CD4-positive, alpha-beta memory T cell (primary cell): ENCODE measurements at places on chromosomes 11 and 22. TPM values are rescaled to one million over a fixed set of nuclear protein-coding genes. Genes with fewer than 3 reads are reported as not detected.
A peak's percentile ranks its signal among the peaks of the same experiment; 100 is the strongest.

DNA sequence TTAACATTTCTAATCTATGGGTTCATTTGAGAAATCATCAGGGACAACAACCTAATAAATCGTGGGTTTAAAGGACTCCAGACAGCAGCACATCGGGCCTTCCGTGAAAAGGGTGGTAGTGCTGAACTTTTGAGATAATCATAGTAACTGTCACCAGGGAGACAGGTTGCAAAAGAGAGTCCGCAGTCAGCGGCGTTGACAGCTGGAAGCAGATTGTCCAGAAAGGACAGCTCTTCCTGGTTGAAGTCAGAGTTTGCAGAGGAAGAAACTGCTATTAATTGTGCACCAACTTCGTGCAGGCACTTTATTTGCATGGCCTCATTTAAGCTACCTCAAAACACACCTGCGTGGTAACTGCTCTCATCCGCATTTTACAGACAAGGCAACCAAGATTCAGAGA, 20.5 kb upstream of the ISX start:
- DNase-seq: no peak
- H3K4me3 ChIP-seq: no peak overlapping the region
- H3K36me3 ChIP-seq: no peaks in the 10 kb centered on the region
- no peaks in the 10 kb centered on the region for H3K4me1 ChIP-seq

- H3K27me3 ChIP-seq: no peaks in the 10 kb centered on the region
- no peaks in the 10 kb centered on the region for H3K4me1 ChIP-seq
- DNase-seq: no peak
- H3K4me3 ChIP-seq: no peak overlapping the region
- H3K27ac ChIP-seq: no peak overlapping the region
Measured at GRCh38 chr11:111176603-111177002, 68.9 kb upstream of the POU2AF2 start.

GRCh38 chr11:14642873-14643696, 519 bp upstream of the PDE3B start:
- H3K36me3 ChIP-seq: no peaks in the 10 kb centered on the region
- no peaks in the 10 kb centered on the region for H3K27me3 ChIP-seq
- peak overlapping the region; percentile 68 for H3K27ac ChIP-seq
- H3K4me1 ChIP-seq: peaks cover 62% of the 10 kb centered on the region
- DNase-seq: no peak
- H3K4me3 ChIP-seq: peak overlapping the region; percentile 89

DNA sequence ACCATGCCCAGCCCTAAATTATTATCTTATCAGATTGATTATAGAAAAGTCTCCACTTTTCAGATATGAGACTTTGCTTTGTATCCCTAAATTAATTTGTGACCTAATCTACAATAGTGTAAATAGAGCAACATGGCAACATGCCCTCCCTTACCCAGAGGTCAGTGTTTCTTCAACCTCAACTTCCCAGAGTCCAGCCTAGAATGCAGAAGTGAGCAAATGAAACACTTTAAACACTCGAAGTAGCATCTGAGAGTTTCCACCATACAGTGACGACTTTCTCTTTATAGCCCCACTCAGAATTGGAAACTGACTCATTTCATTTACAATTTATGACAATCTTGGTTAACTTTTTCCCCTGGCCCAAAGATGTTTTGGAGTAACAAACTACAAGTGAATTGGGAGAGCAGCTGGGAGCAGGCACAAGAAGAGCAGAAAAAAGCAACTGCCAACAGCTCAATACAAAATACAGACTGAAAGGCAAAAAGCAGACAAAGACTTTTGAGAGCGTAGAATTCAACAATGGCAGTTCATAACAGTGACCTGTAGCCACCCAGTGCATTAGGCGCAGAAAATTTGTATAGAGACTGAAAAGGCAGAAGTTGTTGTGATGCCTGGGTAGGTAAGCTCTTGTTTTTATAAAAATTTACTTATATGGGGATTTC, 10.1 kb upstream of the BLID start:
- no peaks in the 10 kb centered on the region for H3K27me3 ChIP-seq
- H3K4me3 ChIP-seq: no peak overlapping the region
- no peak overlapping the region for H3K27ac ChIP-seq
- H3K4me1 ChIP-seq: no peaks in the 10 kb centered on the region
- no peaks in the 10 kb centered on the region for H3K36me3 ChIP-seq

GRCh38 chr11:13883042-13883441, 79.5 kb upstream of the SPON1 start:
- no peak overlapping the region for H3K27ac ChIP-seq
- H3K4me3 ChIP-seq: no peak overlapping the region
- H3K36me3 ChIP-seq: no peaks in the 10 kb centered on the region
- no peaks in the 10 kb centered on the region for H3K27me3 ChIP-seq

- no peak overlapping the region for H3K27ac ChIP-seq
- no peak overlapping the region for H3K4me3 ChIP-seq
- H3K36me3 ChIP-seq: no peaks in the 10 kb centered on the region
- H3K27me3 ChIP-seq: no peaks in the 10 kb centered on the region
- peaks cover 20% of the 10 kb centered on the region for H3K4me1 ChIP-seq
- no peak for DNase-seq
Measured at GRCh38 chr11:95296621-95297025, 65.6 kb upstream of the SESN3 start.

DNA sequence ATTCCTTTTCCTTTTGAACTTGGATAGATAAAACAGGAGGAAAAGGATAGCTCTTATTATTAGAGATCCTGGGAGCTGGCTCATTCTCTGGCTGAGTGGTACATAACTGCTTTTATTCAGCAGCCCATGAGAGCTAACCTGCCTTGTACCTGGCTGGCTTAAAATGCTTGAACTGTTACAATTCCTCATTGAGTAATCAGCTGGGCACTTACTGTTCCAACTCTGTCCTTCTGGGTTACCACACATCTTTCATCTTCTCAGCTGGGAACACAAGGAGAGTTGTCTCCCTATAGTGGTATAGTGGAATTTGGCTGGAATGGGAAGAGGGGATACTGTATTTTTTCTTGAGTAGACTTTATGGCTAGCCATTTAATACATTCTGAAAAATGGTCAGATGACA, 39.8 kb upstream of the SPTBN2 start:
- no peak overlapping the region for H3K27ac ChIP-seq
- H3K4me3 ChIP-seq: no peak overlapping the region
- H3K4me1 ChIP-seq: no peaks in the 10 kb centered on the region
- no peaks in the 10 kb centered on the region for H3K36me3 ChIP-seq

DNA sequence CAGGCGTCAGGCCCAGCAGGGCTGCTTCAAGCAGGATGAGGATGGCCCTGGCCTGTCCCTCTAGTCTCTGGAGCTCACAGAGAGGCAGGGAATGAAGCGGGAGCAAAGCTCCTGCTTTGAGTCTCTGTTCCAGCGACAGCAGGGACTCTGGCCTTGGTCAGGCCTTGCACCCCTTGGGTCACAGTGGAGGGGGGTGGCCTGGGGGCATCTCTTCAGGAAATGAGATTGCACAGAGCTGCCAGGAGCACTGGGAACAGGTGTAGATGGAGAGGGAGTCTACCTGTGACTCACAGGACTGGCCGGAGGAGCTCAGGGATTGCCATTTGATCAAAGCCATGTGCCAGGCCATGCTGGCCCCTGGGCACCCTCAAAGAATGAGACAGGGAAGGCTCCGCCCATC, 1.6 kb downstream of the ANO1 start:
- H3K36me3 ChIP-seq: no peaks in the 10 kb centered on the region
- DNase-seq: no peak
- no peaks in the 10 kb centered on the region for H3K27me3 ChIP-seq

- H3K36me3 ChIP-seq: peaks cover 48% of the 10 kb centered on the region
- DNase-seq: no peak
- no peak overlapping the region for H3K4me3 ChIP-seq
- H3K27ac ChIP-seq: no peak overlapping the region
Measured at GRCh38 chr11:68047437-68048290, 8.8 kb downstream of the TCIRG1 start.

- H3K4me3 ChIP-seq: no peak overlapping the region
- no peak for DNase-seq
- H3K27ac ChIP-seq: no peak overlapping the region
- H3K4me1 ChIP-seq: no peaks in the 10 kb centered on the region
Measured at GRCh38 chr11:68652683-68653156, 31.6 kb upstream of the GAL start.

DNA sequence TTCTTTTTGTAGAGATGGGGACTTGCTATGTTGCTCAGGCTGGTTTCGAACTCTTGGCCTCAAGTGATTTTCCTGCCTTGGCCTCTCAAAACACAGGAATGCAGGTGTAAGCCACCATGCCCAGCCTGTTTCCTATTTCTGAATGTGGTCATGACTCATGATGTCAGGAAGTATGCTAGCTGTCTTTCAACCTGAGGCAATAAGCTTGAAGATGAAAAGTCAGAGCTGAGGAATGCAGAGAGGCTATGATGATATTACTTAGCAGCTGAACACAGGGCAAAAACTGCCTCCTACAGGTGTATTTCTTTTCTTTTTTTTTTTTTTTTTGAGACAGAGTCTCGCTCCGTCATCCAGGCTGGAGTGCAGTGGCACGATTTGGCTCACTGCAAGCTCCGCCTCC, 9.0 kb upstream of the NUCB2 start:
- DNase-seq: no peak
- no peaks in the 10 kb centered on the region for H3K27me3 ChIP-seq
- H3K36me3 ChIP-seq: no peaks in the 10 kb centered on the region
- H3K4me1 ChIP-seq: no peaks in the 10 kb centered on the region
- no peak overlapping the region for H3K27ac ChIP-seq
- no peak overlapping the region for H3K4me3 ChIP-seq

GRCh38 chr22:30041881-30042280, 38.4 kb upstream of the HORMAD2 start:
- DNase-seq: no peak
- no peaks in the 10 kb centered on the region for H3K36me3 ChIP-seq
- H3K4me1 ChIP-seq: peaks cover 3% of the 10 kb centered on the region
- no peak overlapping the region for H3K27ac ChIP-seq
- H3K27me3 ChIP-seq: no peaks in the 10 kb centered on the region

GRCh38 chr11:11444804-11445131, 91.7 kb upstream of the CSNK2A3 start:
- no peaks in the 10 kb centered on the region for H3K4me1 ChIP-seq
- H3K36me3 ChIP-seq: no peaks in the 10 kb centered on the region
- no peak overlapping the region for H3K27ac ChIP-seq
- no peaks in the 10 kb centered on the region for H3K27me3 ChIP-seq
- H3K4me3 ChIP-seq: no peak overlapping the region

GRCh38 chr22:42365111-42365865, 66.9 kb downstream of the NFAM1 start:
- H3K4me3 ChIP-seq: no peak overlapping the region
- H3K36me3 ChIP-seq: no peaks in the 10 kb centered on the region

- no peaks in the 10 kb centered on the region for H3K36me3 ChIP-seq
- H3K4me1 ChIP-seq: peaks cover 36% of the 10 kb centered on the region
- no peaks in the 10 kb centered on the region for H3K27me3 ChIP-seq
- DNase-seq: no peak
- H3K4me3 ChIP-seq: no peak overlapping the region
- no peak overlapping the region for H3K27ac ChIP-seq
Measured at GRCh38 chr11:17159441-17159840, 48.3 kb downstream of the PIK3C2A start.

GRCh38 chr11:78039919-78040671, 17.0 kb upstream of the KCTD14 start:
- DNase-seq: no peak
- H3K4me3 ChIP-seq: no peak overlapping the region
- peaks cover 10% of the 10 kb centered on the region for H3K4me1 ChIP-seq
- no peaks in the 10 kb centered on the region for H3K27me3 ChIP-seq
- no peaks in the 10 kb centered on the region for H3K36me3 ChIP-seq

GRCh38 chr22:35887296-35887875, 141.2 kb downstream of the RBFOX2 start:
- no peak overlapping the region for H3K4me3 ChIP-seq
- H3K36me3 ChIP-seq: no peaks in the 10 kb centered on the region
- peaks cover 9% of the 10 kb centered on the region for H3K4me1 ChIP-seq
- DNase-seq: no peak

GRCh38 chr11:44944853-44945235, 5.8 kb downstream of the TP53I11 start:
- DNase-seq: no peak
- no peak overlapping the region for H3K27ac ChIP-seq
- H3K27me3 ChIP-seq: no peaks in the 10 kb centered on the region

- H3K36me3 ChIP-seq: no peaks in the 10 kb centered on the region
- H3K27me3 ChIP-seq: no peaks in the 10 kb centered on the region
- H3K27ac ChIP-seq: no peak overlapping the region
- no peak for DNase-seq
Measured at GRCh38 chr11:42996421-42997307, 315.1 kb upstream of the API5 start.

GRCh38 chr11:10990160-10990559, 132.3 kb upstream of the ZBED5 start:
- no peaks in the 10 kb centered on the region for H3K36me3 ChIP-seq
- H3K27ac ChIP-seq: no peak overlapping the region
- DNase-seq: no peak
- no peaks in the 10 kb centered on the region for H3K4me1 ChIP-seq

GRCh38 chr11:95659088-95659487, 130.5 kb downstream of the FAM76B start:
- H3K36me3 ChIP-seq: no peaks in the 10 kb centered on the region
- H3K27ac ChIP-seq: no peak overlapping the region
- H3K27me3 ChIP-seq: no peaks in the 10 kb centered on the region
- no peak overlapping the region for H3K4me3 ChIP-seq
- peaks cover 15% of the 10 kb centered on the region for H3K4me1 ChIP-seq

DNA sequence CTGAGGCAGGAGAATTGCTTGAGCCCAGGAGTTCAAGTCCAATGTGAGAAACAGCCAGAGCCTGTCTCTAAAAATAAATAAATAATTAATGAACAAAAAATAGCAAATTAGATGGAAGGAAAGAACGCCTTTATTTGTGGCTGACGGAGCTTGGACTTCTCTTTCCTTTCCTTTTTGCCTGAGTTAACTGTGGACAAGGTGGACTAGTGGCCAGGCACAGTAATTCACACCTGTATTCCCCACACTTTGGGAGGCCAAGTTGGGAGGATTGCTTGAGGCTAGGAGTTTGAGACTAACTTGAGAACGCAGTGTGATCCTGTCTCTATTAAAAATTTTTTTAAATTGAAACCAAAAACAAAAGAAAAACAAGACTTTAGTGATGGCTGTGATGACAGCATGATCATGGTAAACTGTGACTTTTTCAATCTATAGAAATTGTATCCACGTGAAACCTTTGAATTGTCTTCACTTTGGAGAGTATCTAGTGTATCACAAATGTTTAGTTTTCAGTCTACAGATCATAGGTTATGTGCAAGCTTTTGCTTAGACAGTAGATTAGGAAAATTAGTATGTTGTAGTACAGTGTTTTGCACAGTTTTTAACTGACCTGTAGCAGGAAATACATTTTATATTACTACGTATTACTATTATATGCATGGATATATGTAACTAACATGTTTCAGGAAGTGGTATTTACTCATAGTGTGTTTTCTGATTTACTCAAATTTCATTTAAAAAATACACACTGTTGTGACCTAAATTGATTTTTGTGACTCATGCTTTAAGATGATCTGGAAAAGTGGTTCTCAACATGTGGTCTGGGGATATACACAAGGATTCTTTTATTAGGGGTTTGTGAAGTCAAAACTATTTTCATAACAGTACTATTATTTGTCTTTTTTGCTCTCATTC, 42.1 kb downstream of the KDM2A start:
- H3K27me3 ChIP-seq: no peaks in the 10 kb centered on the region
- H3K36me3 ChIP-seq: no peaks in the 10 kb centered on the region
- H3K27ac ChIP-seq: peak overlapping the region; percentile 10
- H3K4me1 ChIP-seq: peaks cover 23% of the 10 kb centered on the region
- no peak overlapping the region for H3K4me3 ChIP-seq

Gene EMSY
- total RNA-seq: 52.9 TPM

Gene GCAT
- 3.4 TPM for total RNA-seq

Gene SCN4B
- not detected for total RNA-seq

Gene RHBDD3
- 14.2 TPM for total RNA-seq

Gene FAM111B
- 0.23 TPM for total RNA-seq

Gene BIRC2
- 61.2 TPM for total RNA-seq

Gene MMP8
- not detected for total RNA-seq

Gene ARHGAP8
- not detected for total RNA-seq

Gene POTEH
- not detected for total RNA-seq

Gene AGBL2
- total RNA-seq: 8.1 TPM
